CMK (cell line): ENCODE measurements at places on chromosomes 5 and 9.
A peak's percentile ranks its signal among the peaks of the same experiment; 100 is the strongest.

GRCh38 chr5:6766604-6767093 is 53.4 kb downstream of the TENT4A start:
- DNase-seq, result no peak

DNA sequence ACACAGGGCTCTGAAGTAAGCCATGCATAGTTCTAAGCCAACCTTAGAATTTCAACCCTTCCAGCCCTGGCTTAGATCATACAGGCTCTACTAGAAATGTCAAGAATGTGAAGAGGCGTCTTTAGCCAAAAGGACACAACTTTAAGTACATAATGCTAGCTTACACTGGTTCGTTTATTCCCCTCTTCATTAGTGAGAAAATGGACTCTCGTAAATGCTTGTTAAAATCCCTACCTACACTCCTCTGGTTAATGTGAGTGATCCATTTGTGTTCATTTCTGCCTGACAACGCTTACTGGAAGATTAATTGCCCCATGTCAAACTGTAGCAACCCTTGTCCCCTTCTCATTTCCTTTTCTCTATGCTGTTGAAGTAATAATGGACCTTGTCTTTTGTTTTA is 149.3 kb upstream of the POU5F2 start:
- no peak for DNase-seq

- DNase-seq, result no peak
Observed at GRCh38 chr9:69325409-69326212, 596 bp downstream of the ENTREP1 start.

- DNase-seq, result no peak
Observed at GRCh38 chr9:1878811-1879210, 136.3 kb upstream of the SMARCA2 start.

GRCh38 chr5:32961059-32961415 is 249.9 kb downstream of the NPR3 start:
- DNase-seq, result no peak

- DNase-seq, result no peak
Observed at GRCh38 chr5:65047948-65048690, 279.4 kb downstream of the CWC27 start.

- no peak for DNase-seq
Observed at GRCh38 chr9:93585259-93585658, 8.9 kb downstream of the PHF2 start.

GRCh38 chr5:164742025-164742424 is 1236.6 kb downstream of the MAT2B start:
- DNase-seq, result no peak

DNA sequence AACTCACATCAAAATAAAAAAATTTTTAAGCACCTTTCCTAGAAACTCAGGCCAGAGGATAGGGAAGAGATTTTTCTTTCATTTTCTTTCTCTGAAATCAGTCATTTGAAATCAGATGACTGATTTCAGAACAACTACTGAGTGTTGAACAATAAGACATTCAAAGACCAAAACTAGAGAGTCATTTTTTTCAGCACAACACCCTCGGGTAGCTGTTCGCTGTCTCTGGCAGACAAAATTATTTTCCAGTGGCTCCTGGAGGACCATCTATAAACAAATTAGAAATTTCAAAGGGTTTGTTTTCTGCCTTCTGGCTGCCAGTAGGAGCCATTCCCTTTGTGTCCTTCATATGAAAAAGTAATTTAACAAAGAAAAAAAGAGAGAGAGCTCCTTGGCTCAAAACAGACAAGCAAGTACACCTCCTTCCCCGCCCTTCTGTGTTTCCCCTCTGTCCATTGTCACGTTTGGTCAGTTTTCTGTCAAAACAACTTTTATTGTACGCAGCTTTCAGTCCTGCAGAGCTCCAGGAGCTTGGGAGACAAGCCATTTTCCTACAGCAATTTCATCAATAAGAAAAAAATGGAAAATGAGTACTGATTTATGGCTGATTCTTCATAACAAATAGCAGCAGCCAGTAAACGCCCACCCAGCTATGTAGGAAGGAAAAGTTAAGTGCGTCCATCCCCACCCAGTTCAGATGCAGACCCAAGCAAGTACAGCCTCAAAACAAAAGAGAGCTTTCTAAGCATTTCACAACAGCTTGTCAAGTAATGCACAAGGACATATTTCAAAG is 405.2 kb downstream of the ZNF608 start:
- DNase-seq, result no peak

DNA sequence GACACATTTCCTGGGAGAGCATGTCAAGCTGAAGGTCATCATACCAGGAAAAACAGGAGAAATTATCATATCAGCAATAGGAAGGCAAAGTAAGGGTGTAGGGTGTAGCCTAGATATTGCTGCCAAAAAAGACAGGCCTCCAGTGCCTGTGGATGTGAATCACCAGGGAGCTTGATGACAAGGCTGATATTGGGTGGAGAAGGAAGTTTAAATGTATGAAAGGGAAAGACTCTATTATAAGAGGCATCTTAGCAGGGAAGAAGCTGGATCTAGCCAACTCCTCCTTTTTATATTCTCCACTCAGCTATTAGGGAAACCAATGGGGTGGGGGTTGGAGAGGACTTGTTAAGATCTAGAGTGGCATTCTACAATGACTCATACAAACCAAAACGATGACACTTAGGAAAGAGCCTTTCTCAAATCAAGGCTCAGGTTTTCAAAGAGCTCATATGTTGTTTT is 13.4 kb upstream of the TXNDC8 start:
- DNase-seq, result no peak

- DNase-seq, result peak; percentile 53
Observed at GRCh38 chr9:107749787-107750444, 260.3 kb upstream of the KLF4 start.
